ENCODE measurements at places on chromosomes 7 and 10.

- DNase-seq = no peak
These were observed 21.1 kb downstream of the CHUK start for GRCh38 chr10:100208276-100208675.

DNA sequence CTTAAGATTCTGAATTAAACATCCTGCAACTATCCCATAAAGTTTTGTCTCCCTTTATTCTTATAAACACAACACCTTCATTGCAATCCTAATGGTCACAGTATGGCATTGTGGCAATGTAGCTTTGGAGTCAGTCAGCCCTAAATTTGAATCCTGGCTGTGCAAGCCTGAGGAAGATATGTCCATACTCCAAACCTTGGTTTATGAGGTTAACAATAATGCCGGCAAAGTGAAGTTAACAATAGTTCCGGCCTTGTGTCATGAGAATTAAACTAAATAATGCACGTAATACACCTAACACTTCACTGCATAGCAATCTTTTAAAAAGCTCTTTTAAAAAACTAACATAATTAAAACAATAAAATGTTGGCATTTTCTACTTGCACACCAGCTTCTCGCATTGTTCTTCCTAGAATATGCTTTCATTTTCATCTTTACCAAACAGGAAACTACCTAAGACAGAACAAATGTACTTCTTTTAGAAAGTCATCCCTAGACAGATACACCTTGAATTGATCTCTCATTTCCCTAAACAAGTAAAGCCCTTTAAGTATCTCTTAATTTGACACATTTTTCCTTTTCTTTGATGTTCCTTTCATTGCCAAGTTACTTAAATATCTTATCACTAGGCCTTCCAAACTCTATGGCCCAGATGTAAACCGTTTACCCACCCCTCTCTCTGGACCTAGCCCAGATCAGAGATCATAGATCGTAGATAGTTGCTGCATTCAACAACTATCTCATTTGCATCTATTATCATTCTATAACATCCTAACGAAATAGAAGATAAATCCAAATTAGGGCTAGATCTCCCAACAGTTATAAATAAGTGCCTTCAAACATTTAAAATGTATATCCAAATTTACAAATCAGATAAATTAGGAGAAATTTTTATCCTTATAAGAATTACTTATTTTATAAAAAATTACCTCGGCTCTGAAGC is 66.7 kb downstream of the CREB3L2 start:
- DNase-seq = no peak

DNA sequence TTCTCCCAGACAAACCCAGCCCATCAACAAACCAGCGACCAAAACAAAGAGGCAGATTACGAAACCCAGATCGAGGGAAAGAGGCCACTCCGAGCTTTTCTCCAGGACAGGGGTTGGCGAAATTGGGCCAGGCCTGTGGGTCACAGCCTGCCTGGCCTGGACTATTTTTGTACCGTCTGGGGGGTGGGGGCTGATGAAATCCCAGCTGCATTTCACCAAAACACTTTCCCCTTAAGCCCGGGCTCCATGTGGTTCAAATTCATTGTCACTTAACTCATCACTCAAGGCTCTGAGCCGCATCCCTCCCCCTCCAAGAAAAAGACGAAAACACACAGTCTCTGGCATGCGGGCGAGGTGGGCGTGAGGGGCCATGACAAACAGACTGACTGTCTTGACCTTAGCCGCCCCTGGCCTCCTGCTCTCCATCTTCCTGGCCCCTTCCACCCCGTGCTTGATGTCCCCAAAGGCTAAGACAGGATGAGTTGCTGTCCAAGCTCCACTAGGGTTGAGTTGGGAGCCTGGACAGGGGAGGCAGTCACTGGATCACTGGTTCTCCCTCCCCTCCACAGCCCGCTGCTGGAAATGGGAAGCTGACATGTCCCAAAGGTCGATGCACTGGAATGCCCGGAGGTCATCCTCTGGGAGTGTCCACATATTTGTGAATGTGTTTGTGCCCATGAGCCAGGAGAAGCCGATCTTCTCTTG is 19.2 kb downstream of the TMEM270 start:
- no peak for DNase-seq

DNA sequence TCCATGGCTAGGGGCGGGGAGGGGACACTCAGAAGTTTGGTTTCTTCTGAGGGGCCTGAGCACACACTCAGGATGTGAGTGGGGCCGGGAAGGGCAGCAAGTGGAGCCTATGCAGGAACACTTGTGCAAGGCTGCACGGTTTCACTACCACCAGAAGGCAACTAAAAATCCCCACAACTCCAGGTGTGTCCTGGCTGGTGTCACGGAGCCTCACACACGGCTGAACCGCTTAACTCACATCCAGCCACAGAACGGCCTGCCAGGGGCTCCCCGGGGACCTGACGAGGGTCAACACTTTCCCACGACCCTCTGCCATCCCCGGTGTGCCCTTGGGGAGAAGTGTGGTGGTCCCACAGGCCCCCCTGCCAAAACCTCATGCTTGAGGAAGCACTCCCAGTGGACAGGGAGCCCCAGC is 173.9 kb downstream of the ELFN1 start:
- no peak for DNase-seq

DNA sequence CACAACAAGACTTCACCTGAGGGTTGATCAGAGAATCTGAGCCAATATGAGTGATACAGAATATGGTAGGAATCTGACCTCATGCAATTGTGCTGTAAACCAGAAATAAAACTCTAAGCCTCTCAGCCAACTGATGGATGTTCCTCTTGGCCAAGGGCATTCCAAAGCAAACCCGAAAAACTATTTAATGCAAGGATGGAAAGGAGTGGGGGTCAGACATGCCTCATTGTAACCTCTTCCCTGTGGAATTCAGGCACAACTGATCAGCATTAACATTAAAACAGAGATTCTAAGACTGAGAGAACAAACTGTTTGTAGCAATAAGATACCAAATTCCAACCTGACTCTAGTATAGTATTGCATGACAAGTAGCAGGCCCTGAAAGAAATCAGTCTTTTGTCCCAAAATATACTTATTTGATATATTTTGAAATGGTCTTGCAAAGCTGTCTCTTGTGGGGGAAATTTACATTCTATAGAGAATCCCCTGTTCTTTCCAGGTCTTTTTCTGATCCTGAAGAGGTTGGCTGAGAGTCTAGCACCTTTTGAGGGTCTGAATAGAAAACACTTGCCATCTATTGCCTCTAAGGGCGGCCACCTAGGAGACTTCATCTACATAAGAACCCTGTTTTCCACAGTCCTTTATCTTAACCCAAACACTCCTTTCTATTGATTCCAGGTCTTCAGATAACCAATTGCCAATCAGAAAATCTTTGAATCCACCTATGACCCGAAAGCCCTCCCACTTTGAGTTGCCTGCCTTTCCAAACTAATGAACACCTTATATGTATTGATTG is 50.4 kb upstream of the WDR11 start:
- no peak for DNase-seq

Data from stimulated activated CD4-positive, alpha-beta T cell treated with anti-CD3 and anti-CD28 coated beads, Interleukin-15, amount 100 ng/mL, for 1 hour (primary cell).